ENCODE measurements at places on chromosomes 7 and 10.

- no peak for DNase-seq
These were observed 2.3 kb downstream of the ARHGAP22 start for GRCh38 chr10:48602401-48603135.

DNA sequence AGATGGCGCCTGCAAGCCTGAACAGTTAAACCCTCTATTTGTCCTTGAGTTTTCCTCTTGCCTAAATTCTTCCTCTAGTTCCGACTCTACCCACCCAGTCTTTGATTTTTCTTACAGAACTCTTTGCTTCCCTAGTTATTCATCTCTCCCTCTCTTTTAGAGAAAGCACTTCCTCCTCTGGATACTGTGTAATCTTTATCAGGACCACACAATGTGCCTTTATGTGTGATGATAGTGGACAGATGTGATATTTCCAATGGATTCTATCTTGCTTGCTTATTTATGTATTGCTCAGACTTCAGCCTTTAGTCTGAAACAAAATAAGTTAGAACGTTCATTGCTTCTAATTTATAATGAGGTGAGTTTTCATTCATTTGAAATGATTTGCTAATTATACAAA lies 79.5 kb upstream of the CAV2 start:
- DNase-seq, result no peak

- no peak for DNase-seq
These were observed 45.9 kb upstream of the OIT3 start for GRCh38 chr10:72847681-72848080.

DNA sequence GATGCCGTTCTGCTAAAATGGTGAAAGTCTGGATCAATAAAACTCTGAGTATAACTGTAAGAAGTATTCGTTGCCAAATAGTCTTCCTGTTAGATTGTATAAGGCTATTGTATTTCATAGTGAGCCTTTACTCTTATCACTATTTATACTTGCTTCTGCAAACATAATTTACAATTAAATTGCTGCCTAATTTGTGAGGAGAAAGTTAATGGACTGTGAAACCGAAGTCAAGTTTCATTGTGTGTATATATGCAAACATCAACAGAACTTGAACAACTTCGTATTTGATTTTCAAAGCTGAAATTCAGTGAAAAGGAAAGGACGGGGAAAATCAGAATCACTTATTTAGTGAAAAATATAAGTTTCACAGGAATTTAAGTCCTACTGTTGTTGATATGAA lies 135.9 kb upstream of the CCDC6 start:
- DNase-seq, result no peak

GRCh38 chr7:100671353-100672327 lies 1.9 kb upstream of the GNB2 start:
- no peak for DNase-seq

GRCh38 chr7:1450431-1450830 lies 8.8 kb downstream of the MICALL2 start:
- DNase-seq, result no peak

GRCh38 chr7:42471573-42472174 lies 234.7 kb upstream of the GLI3 start:
- no peak for DNase-seq

- DNase-seq, result no peak
These were observed 1.6 kb downstream of the SPOCK2 start for GRCh38 chr10:72086466-72087391.

- peak; percentile 80 for DNase-seq
These were observed 98.2 kb downstream of the ANLN start for GRCh38 chr7:36487756-36488336.

DNA sequence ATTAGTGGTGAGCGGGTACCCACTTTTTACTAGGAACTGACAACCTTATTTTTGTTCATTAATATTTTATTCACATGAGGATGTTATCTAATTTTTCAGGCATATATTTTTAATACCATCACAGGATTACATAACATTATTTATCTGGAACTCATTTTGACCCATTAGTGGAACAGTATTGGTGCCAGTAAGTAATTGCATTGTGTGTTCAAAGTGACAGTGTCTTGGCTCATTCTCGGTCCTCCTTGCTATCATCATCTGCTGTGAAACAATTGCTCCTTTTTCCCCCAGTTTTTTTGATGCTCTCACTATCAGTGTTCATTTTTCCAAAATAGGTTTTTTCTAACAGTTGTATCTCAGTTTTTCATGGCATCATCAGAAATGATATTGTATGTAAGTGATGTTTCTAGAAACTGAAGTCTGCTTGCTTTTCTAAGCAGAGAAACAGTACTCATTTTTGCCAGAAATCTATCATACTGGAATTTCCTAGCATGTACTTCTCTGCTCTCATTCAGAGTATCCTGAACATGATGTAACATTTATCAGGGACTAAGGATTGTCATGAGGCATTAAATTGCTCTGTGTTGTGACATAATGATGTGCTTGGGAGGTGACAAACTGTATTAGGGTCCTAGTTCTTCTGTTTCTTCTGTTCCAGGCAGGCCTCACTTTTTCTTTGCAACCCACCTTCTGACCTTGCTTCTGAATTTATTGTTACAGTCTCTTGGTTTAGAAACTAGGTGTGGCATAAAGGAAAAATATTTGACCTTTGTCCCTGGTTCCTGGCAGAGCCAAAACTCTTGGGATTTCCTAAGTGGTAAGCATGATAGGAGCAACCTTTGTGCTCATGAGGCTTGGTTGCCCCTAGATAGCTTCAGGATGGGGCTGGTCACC lies 4.2 kb downstream of the NUB1 start:
- DNase-seq, result no peak

DNA sequence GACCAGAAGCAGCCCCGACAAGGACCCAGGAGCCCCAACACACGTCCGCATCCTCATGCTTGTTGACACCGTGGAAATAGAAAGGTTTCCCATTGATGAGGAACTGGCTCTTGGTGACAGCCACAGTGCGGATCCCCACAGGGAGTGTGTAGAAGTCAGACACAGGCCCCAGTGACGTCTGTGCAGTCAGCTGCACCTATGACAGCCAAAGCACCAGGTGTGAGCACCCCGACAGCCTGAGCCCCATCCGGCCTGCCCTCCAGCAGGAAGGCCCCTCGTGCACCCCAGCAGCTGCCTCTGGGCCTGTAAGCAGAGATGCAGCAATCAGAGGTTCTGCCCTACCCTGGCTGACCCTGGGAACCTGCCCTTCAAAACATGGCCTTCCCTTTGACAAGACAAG lies 7.1 kb downstream of the GUSB start:
- DNase-seq, result no peak

DNA sequence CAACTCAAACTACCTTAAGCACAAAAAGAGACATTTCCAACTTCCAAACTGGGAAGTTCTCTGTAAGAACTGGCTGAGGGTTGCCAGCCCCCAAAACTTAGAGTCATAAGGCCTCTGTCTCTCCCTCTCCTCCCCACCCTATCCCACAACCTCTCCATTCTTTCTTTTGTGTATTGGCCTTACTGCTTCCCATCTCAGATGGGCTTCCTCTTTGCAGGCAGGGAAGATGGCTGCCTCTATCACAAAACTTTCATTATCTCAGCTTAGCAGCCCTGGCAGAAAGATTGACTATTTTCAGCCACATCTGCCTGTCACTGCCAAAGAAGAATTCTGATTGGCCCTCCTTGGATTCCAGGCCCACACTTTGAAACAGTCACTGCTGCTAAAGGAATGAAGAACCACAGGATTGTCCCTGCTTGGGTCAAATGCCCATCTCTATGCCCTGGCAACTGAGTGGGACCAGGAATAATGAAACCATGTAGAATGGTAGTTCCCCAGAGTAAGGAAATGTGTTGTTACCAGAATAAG lies 58.0 kb upstream of the PRKAR2B start:
- DNase-seq, result no peak

- DNase-seq, result no peak
These were observed 19.3 kb upstream of the OPTN start for GRCh38 chr10:13080643-13081042.

DNA sequence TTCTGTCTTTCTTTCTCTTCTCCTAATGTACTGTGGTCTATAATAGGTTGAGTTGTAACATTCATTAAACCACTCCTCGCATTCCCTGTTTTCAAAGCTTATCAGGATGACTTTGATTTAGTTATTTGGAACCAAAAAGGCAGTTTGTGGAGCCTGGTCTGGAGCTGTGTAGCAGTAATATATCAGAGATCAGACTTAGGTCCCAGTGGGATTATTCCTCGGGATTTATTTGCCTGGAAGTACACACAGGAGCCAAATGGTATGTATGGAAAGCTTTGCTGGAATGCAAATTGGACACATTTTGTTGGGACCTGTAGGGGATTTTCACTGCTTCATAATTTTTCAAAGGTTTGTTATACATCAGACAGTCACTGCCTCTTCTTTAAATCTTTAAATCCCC lies 40.9 kb downstream of the GBF1 start:
- DNase-seq, result no peak

- DNase-seq, result no peak
These were observed 181.3 kb downstream of the RTKN2 start for GRCh38 chr10:62087329-62087728.

- DNase-seq, result no peak
These were observed 26.7 kb upstream of the MRLN start for GRCh38 chr10:59779756-59780533.

DNA sequence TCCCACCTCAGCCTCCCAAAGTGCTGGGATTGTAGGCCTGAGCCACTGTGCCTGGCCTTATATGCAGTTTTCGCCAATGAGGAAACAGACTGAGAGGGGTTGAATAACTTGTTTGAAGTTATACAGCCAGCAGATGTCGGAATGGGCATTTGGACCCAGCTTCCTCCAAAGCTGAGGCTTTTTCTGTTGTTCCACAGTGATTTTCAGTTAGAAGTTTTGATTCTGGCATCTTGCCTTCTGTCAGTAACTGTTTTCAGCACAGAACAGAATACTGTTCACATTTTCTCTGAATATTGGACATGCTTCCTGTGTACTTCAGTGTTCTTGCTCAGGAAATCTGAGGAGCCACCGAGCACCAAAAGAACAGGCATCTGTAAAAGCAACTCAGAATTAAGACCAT lies 287.2 kb downstream of the CAMK1D start:
- no peak for DNase-seq

DNA sequence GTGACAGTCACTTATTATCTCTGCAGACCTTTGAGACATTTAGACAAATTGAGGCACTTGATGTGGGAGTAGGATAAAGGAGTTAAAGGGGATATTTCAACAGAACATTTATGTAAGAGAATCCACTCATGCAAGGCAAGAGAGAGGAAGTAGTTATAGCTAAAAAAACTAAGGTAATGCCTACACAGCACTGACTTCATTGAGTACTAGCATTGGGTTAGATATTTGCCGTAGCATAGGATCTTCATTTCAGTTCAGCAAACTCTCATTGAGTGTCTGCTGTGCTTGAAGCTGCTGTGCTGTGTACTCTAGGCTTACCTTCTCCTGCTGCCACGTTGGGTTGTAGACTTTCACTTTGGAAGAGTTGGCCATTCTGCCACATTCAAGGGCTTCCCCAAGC lies 10.5 kb upstream of the ENTPD1 start:
- no peak for DNase-seq

DNA sequence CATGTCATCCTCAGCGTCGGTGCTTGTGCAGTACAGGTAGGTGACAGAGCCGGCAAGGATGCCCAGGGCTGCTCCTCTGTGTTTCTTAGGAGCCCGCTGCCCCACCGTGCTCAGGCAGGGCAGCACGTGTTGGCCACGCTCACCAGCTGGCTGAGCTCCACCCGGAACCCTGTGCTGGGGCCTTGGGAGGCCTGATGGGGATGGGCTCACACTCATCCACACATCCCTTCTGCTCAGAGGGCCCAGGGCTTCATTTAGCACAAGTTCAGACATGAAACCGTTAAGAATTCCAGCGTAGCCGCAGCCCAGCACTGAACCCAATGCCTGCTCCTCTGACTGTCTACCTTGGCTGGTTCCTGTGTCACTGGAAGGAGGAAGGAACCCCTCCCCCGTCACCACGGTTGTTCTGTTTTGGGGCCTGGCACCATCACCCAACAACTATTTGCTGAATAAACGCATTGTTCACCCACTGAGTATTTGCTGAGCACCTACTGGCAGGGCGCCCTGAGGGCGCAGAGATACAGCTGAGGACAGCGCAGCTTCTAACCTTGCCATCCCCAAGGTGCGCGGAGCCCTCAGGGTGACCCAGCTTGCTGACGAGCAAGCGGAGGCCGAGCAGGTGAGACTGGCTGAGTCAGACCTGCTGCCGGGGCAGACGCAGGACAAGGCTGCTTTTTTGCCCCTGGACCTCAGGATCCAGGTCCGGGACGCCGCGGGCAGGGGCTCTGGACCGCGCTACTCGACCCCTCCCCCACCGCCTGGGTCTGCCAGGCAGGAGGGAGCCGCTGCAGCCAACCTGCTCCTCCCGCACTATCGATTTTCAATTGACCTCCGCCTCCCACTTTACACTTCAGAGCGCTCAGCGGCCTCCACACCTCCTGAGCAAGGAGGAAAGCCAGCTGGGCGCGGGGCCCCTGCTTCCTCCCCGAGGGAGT lies 50.6 kb upstream of the RET start:
- no peak for DNase-seq

DNA sequence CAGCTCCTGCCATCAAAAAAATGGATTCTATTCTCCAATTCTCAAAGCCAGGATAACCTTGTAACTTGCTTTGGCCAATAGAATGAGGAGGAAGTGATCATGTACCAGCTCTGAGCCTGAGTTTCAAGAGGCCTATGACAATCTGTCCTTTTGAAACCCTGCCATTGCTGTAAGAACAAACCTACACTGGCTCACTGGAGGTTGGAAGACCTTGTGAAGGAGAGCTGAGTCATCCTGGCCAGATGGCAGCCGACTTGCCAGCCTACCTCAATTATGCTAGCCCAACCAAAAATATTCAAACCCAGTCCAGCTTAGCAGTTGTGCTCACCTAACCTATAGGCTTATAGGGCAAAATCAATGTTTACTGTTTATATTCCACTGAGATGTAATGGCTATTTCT lies 93.0 kb downstream of the HGF start:
- DNase-seq, result peak; percentile 29

- no peak for DNase-seq
These were observed 87.1 kb downstream of the POLR1F start for GRCh38 chr7:19621740-19622139.

DNA sequence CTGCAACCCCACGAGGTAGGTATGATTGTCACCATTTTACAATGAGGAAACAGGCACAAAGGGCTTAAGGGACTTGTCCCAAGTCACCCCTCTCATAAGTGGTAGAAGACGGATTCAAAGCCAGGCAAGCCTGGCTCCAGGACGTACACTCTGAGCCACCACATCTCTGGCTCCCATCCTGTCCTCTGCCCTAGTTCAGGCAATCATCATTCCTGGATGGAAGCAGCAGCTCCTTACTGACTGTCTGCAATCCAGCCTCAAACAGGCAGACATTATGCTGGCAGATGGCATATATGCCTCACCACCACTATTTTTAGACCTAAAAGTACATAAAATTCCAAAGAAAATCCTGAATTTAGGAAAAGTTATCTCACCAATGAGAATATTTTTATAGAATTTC lies 100.7 kb downstream of the USP6NL start:
- peak; percentile 37 for DNase-seq

DNA sequence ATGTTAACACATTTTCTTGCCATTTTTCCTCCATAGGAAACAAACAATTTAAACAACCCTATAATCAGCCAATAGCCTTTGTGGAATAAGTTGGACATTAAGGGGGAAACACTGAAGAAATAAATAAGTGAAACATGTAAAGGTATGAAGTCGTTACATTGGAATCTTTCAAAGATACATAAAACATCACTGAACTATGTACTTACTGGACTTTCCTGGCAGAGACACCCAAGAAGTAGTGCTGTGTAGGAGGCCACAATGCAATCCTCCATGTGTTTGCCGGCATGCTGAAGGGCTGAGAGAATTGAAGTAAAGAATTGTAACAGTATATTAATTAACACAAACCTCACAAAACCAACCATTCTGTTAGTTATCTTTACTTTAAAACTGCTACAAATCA lies 76.5 kb upstream of the GRID1 start:
- no peak for DNase-seq

- no peak for DNase-seq
These were observed 52.9 kb downstream of the ATOH7 start for GRCh38 chr10:68179016-68179415.
